ENCODE measurements at places on chromosomes 12 and 14. TPM values are rescaled to one million over a fixed set of nuclear protein-coding genes. Genes with fewer than 3 reads are reported as not detected.

Gene TEX22
- not detected for total RNA-seq

Gene RFX4
- not detected for total RNA-seq

Gene GYS2
- not detected for total RNA-seq

GRCh38 chr14:41615011-41615595 lies 8.4 kb downstream of the LRFN5 start:
- H3K27me3 ChIP-seq = no peaks in the 10 kb centered on the region
- no peak for DNase-seq
- H3K4me1 ChIP-seq = no peaks in the 10 kb centered on the region
- no peak overlapping the region for H3K27ac ChIP-seq

DNA sequence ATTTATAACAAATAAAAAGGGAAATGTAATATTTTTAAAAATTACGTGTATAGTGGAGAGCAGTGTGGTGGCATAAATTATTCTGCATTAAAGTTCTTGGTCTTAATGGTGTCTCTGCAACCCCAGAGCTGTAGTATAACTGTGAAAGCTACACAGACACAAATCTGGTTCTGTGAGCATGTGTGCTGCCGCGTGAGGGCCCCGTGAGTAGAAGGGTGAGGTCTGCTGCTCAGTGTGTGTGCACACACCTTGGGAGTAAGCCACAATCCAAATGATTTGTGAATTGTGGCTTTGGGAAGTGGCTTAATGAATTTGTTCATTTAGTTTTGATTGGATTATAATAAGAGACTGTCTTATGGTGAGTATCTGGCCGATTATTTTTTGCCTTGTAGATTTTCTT lies 16.8 kb downstream of the PELI2 start:
- no peaks in the 10 kb centered on the region for H3K27me3 ChIP-seq
- H3K4me3 ChIP-seq = no peak overlapping the region
- no peaks in the 10 kb centered on the region for H3K36me3 ChIP-seq
- no peak overlapping the region for H3K27ac ChIP-seq
- DNase-seq = no peak

DNA sequence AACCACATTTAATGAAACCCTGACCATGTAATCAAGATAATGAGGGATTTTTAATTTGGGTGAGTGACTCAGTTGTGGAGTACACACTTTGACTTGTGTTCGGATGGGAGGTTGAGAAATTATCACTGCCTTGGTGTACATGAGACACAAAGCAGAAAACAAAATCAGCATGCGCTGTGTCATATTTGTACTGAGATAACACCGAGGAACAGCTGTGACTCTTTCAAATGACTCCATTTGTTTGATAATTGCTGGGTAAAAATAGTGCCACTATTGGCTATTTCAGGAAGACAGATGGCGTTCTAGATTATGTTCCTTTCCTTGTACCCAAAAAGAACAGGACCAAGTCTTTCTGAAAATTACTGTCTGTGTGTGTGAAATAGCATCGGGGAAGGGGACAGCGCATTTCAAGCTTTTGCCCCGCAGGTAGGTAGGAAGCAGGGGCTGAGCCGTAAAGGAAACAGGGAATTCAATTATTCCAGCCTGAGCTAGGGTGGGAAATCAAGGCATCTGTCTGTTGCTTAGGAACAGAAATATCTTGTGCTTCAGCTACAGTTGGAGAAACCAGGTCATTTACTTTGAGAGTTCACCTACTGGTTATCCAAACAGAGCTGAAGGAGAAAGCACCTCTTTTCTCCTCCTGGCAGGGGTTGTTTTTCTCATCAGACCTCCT lies 114.3 kb downstream of the SNAPC1 start:
- H3K27me3 ChIP-seq = no peaks in the 10 kb centered on the region
- no peak overlapping the region for H3K4me3 ChIP-seq
- H3K27ac ChIP-seq = no peak overlapping the region

DNA sequence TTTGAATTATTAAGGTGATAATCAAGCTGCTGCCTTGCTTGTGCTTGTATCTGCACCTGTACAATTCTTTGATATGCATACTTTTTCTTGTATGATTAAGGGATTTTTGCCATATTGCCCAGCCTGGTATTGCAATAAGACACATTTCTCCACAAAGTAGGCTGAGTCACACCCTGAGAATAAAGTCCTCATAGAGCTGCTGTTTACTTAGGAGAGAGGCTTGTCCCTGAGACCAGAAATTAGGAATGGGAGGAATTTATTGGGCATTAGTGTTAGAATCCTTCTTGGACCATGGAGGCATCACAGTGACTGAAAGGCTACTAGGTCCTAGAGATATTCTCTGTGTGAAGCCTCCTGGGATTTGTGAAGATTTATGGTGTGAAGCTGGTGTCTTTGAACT lies 506.8 kb upstream of the FBXO33 start:
- no peaks in the 10 kb centered on the region for H3K36me3 ChIP-seq
- H3K27ac ChIP-seq = no peak overlapping the region
- H3K4me3 ChIP-seq = no peak overlapping the region
- H3K27me3 ChIP-seq = no peaks in the 10 kb centered on the region

GRCh38 chr12:70831543-70831942 lies 89.0 kb downstream of the PTPRR start:
- no peak overlapping the region for H3K4me3 ChIP-seq
- H3K4me1 ChIP-seq = no peaks in the 10 kb centered on the region
- no peak for DNase-seq

DNA sequence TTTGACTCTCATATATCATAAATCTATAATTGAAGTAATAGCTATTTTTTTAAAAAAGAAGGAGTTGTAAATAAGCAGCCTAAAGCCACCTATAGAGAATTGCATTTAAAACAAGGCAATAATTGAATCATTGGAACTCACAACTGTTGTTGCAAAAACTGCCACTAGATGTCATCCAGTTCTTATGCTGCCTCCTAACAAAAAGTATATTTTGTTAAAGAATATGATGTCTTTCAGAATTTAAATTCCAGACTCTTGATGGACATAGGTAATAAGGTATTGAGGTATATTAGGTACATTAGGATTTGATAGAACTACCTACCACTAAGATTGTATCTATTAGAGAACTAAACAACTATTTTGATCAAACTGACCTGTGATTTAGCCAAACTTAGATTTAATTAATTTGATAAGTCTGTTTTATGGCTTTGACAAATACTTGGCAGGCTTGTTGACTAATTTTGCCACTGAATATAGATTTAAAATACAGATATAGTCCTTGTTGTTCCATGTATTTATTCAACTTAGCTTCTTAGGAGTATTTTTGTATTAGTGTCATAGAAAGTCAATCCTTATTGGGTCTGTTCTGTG lies 401.4 kb downstream of the RPL10L start:
- H3K27ac ChIP-seq = no peak overlapping the region
- no peaks in the 10 kb centered on the region for H3K36me3 ChIP-seq
- no peak overlapping the region for H3K4me3 ChIP-seq
- no peaks in the 10 kb centered on the region for H3K4me1 ChIP-seq
- DNase-seq = no peak

GRCh38 chr12:76568130-76568529 lies 8.6 kb upstream of the OSBPL8 start:
- DNase-seq = no peak
- H3K4me3 ChIP-seq = no peak overlapping the region
- H3K27me3 ChIP-seq = no peaks in the 10 kb centered on the region
- no peaks in the 10 kb centered on the region for H3K4me1 ChIP-seq
- no peak overlapping the region for H3K27ac ChIP-seq

DNA sequence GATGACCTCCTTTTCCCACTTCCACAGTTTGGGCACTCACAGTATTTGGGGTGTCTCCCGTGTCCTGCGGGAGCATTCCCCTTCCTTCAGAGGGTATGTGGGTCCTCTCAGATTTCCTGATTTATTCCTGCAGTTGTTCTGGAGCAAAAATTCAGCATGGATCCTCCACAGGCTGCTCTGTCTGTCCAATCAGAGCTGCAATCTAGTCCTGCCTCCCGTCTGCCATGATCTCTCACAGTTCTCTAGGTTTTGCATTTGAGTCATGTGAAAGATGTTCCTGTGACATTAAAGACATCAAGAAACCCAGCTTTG lies 435.9 kb downstream of the TMTC2 start:
- DNase-seq = no peak
- no peaks in the 10 kb centered on the region for H3K27me3 ChIP-seq
- no peaks in the 10 kb centered on the region for H3K36me3 ChIP-seq
- H3K27ac ChIP-seq = no peak overlapping the region
- no peak overlapping the region for H3K4me3 ChIP-seq
- no peaks in the 10 kb centered on the region for H3K4me1 ChIP-seq

- H3K27ac ChIP-seq = no peak overlapping the region
- no peak overlapping the region for H3K4me3 ChIP-seq
- no peaks in the 10 kb centered on the region for H3K27me3 ChIP-seq
- DNase-seq = no peak
Measured at GRCh38 chr12:52582971-52583456, 9.4 kb upstream of the KRT74 start.

- no peak overlapping the region for H3K4me3 ChIP-seq
- DNase-seq = no peak
- peaks cover 18% of the 10 kb centered on the region for H3K4me1 ChIP-seq
- H3K27ac ChIP-seq = no peak overlapping the region
- no peaks in the 10 kb centered on the region for H3K27me3 ChIP-seq
- H3K36me3 ChIP-seq = no peaks in the 10 kb centered on the region
Measured at GRCh38 chr14:100018482-100018881, 46.7 kb upstream of the EVL start.

DNA sequence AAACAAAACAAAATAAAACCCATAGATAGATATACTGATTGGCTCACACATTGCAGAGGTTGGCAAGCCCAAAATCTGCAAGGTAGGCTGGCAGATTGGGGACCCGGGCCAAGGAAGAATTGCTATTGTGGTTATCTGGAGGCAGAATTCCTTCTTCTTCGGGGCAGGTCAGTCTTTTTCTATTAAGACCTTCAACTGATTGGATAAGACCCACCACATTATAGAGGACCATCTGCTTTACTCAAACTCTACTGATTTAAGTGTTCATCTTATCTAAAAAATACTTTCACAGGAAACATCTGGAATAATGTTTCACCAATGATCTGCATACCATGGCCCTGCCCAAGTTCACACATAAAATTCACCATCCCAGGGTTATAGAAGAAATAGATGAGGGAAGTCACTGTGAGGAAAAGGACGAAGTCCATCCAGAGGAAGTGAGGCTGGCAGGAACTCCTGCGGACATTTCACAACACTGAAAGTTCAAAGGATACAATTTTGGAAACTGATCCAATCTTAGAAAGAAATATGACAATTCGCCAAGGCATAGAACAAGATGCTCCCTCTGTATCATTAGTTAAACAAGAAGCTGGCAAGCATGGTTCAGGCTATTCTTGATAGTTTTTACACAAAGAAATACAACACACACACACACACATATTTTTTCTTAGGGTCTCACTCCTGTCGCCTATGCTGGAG lies 127.6 kb upstream of the MED13L start:
- peaks cover 3% of the 10 kb centered on the region for H3K4me1 ChIP-seq
- no peak overlapping the region for H3K4me3 ChIP-seq

DNA sequence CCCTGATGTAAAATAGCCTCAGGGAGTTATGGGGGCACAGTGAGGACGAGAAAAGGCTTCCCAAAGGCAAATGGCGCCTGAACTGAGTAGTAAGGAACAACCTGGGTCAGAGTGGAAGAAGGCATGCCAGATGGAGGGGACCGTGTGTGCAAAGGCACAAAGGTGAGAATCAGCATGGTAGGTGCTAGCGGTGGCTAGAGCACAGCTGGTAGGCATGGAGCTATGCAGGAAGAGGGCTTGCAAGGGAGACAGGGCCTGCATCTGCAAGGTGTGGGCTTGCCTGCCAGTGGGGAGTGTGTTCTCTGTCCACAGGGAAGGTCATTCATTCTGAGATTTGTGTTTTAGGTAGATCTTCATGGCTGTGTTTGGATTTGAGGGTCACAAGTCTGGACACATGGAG lies 18.5 kb upstream of the HSP90AA1 start:
- DNase-seq = no peak
- no peaks in the 10 kb centered on the region for H3K36me3 ChIP-seq
- no peak overlapping the region for H3K27ac ChIP-seq
- H3K27me3 ChIP-seq = no peaks in the 10 kb centered on the region
